ENCODE measurements at places on chromosomes 11 and 22. TPM values are rescaled to one million over a fixed set of nuclear protein-coding genes. Genes with fewer than 3 reads are reported as not detected.
A peak's percentile ranks its signal among the peaks of the same experiment; 100 is the strongest.

GRCh38 chr11:31480930-31481329, 28.5 kb downstream of the IMMP1L start:
- no peak for DNase-seq

Gene STK33
- 17.3 TPM for total RNA-seq

DNA sequence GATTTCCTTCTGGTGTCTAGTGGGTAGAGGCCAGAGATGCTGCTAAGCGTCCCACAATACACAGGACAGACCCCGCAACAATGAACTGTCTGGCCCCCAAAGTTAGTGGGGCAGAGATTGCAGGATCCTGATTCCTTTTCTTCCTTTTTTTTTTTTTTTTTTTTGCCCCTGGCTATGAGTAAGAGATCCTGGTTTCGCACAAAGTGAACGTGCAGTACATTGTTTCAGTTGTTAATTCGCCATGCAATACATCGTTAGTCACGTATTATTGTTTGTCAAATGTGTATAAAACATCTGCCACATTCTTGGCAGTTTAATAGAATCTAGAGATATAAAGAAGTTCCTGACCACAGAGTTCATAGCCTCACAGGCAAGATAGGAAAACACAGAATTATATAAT, 20.2 kb downstream of the ST3GAL4 start:
- DNase-seq, result no peak

- DNase-seq, result no peak
Observed at GRCh38 chr11:125166764-125167291, 2.3 kb downstream of the PKNOX2 start.

DNA sequence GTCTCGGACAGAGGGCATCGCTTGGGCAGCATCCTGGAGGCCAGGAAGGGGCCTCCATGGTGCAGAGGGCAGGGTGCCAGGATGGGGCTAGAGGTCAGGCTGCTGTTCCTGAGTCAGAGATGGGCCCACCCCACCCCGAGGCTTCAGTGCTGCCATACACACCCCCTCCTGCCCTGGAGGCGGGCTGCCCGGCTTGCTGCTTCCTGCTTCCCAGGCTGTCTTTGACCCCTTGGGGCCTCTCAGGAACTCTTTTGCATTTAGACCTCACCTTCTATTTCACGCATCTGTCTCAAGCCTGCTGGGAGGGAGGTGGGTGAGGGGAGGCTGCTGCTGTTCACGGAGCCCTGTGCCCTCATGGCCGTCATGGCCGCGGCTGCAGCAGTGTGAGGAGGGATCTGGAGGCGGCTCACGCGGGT, 6.6 kb upstream of the GRAMD4 start:
- peak; percentile 49 for DNase-seq

DNA sequence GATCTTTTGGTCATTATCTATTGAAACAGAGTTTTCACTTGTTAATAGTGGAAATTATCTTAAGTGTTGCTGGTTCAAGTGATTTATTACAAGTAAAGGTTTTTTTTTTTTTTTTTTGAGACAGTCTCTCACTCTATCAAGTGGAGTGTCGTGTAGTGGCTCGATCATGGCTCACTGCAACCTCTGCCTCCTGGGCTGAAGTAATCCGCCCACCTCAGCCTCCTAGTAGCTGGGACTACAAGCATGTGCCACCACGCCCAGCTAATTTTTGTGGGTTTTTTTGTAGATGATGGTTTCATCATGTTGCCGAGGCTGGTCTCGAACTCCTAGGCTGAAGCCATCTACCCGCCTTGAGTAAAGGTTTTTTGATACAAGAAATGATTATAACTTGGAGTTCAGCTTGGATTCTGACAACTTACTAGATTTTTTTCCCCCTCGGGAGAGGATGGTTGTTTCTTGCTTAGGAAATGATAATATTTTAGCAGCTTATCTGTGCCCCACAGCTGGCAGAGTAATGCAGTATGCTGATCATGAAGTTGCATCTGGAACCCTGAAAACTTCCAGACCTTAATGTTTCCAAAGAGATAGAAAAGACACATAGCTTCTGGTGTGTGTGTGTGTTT, 68.9 kb downstream of the MTMR3 start:
- DNase-seq, result no peak

Gene SNRPD3
- 66.8 TPM for total RNA-seq

Gene OR8G1
- not detected for total RNA-seq

Gene ART5
- 2.2 TPM for total RNA-seq

Gene APOBEC3G
- total RNA-seq, result 19.2 TPM

GRCh38 chr11:57647960-57648800, 1.5 kb downstream of the YPEL4 start:
- peak; percentile 65 for DNase-seq

GRCh38 chr11:79404325-79404724, 36.5 kb downstream of the TENM4 start:
- DNase-seq, result no peak

DNA sequence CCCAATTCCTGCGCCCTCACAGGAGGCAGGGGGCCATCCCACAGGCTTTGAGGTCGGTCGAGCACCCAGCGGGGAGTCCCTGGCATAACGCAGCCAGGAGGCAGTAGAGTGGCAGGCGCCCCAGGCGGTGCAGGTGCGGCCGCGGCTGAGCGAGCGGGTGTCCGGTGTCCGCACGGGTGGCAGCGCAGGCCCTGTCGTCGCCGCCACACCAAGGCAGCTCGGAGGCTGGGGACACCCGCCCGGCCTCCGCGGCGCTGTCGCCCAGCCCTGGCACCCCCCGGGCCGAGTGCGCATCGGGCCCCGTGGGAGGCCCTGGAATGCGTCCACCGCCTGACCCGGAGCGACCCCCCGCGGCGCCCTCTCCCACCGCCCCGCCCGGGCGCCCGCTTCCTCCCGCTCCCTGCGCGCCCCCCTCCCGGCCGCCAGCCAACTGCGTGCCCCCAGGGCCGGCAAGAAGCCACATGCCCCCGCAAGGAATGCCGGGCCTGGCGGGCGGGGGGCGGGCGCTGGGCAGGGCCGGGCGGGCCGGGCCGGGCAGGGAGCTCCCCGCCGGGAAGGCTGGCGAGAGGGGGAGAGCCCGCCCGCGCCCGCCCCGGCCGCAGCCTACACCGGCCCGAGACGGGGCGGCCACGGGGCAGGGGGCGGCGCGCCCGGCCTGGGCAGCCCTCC, 33.9 kb downstream of the PRDM11 start:
- DNase-seq, result peak; percentile 64

Gene INS
- not detected for total RNA-seq

- DNase-seq, result no peak
Observed at GRCh38 chr11:131056036-131056435, 139.8 kb upstream of the SNX19 start.

Data from lower lobe of right lung (tissue), 2 donors.